ENCODE measurements at places on chromosomes 2 and 18.

- DNase-seq: no peak
Observed at GRCh38 chr18:11548916-11549551, 60.4 kb upstream of the SLC35G4 start.

DNA sequence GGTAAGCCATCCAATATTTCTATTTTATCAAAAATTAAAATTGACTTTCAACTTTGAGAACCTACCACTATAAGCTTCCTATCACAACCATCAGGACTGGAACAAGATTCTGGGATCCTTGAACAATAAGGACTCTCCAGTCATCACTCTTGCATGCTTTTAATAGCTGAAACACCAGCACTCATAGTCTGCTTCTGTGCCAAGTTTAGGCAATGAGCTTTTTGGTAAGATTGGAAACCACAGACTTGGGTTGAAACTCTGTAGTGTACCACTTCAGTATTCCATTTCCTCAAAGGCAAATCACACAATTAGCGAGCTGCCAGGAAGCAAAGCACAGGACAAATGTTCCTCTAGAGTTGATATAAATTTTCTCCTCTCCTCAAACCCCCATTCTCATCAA is 1065.8 kb upstream of the SLC39A10 start:
- DNase-seq: no peak

- DNase-seq: no peak
Observed at GRCh38 chr2:183291436-183291835, 167.2 kb downstream of the NUP35 start.

DNA sequence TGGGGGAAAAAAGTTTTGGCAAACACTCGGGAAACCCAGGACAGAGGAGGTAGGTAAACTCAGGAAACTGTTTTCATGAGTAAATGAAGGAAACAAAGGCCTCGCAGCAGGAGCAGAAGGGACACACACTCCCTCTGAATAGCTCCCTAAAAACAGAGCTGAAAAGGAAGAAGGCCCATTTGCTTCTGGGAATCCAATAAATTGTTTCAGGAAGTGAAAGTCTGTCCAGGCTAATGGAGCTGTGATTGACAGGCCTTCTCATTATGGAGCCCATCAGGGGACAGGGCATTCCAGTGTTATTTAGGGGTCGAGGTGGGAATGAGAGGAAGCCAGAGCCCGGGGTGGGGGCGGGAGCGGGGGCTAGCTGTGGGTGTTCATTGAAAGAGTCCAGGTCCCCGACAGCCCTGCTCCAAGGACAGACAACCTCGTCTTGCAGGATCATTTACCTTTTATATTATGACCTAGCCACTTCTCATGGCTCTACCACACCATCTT is 81.2 kb downstream of the GBX2 start:
- DNase-seq: no peak

DNA sequence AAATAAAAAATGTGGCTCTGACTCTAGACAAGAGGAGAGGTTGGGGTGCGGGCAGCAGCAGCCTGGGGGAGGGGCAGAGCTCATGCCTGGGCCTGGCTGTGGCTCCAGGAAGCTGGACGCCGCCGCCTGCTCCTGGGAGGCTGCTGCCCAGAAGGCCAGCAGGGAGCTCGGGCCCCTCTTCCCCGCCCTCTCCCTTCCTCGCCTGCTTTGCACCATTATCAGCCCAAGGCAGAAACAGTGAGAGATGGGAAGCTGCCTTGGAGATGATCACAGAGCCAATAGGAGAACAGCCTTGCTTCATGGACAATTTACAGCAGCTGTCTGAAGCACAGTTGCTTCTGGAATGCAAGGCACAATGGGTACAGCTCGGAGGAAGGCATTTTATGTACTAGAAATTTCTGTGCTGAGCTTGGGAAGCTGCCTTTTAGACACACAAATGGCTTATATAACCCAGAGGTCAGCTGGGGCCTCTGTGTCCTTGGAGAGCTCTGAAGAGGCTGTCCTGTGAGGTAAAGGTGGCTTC is 55.3 kb upstream of the AFF3 start:
- DNase-seq: no peak

GRCh38 chr18:48735080-48735676 is 196.3 kb downstream of the CTIF start:
- no peak for DNase-seq

- peak; percentile 14 for DNase-seq
Observed at GRCh38 chr2:152407204-152407721, 72.3 kb downstream of the FMNL2 start.

- DNase-seq: no peak
Observed at GRCh38 chr2:108575132-108575966, 41.1 kb downstream of the LIMS1 start.

Data from activated naive CD4-positive, alpha-beta T cell treated with anti-CD3 and anti-CD28 coated beads, Interleukin-2, amount 50 U/mL, for 16 hours (primary cell).